Activated gamma-delta T cell (primary cell): ENCODE measurements at places on chromosomes 1 and 21.

- no peak for DNase-seq
Measured at GRCh38 chr1:112388436-112388835, 7.6 kb upstream of the CTTNBP2NL start.

DNA sequence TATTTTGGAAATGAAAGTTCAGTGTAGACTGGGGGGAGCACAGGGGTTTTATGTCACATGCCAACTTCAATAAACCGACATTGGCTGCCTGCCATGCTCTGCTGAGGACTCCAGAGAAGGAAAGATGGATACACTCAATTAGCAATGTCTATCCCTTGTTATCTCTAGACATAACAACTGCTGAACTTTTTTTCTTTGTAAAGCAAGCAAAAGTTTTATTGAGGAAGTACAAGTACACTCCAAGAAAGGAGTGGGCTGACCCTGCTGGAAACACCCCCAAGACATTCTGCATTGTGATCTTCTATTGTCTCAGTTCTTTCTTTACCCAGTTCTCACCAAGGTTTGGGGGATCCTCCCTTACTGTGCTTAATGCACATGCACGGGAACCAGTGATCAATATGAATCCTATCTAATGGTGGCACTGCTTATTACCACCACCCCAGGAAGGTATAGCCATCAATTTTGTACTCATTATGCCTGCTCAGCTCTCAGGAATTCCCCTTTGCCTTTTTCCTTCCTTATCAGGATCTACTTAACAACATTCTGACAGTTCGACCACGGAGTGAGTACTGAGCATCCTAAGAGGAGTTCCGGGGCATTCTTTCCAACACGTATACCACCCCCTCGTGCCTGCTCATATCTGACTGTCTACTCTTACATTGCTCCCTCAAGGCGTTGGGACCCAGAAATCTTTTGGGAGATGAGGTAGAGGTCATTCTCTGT lies 28.7 kb downstream of the SYNJ1 start:
- no peak for DNase-seq

- no peak for DNase-seq
Measured at GRCh38 chr1:179090522-179090921, 8.7 kb downstream of the TOR3A start.

- DNase-seq: no peak
Measured at GRCh38 chr1:41226815-41227434, 15.2 kb downstream of the SCMH1 start.

DNA sequence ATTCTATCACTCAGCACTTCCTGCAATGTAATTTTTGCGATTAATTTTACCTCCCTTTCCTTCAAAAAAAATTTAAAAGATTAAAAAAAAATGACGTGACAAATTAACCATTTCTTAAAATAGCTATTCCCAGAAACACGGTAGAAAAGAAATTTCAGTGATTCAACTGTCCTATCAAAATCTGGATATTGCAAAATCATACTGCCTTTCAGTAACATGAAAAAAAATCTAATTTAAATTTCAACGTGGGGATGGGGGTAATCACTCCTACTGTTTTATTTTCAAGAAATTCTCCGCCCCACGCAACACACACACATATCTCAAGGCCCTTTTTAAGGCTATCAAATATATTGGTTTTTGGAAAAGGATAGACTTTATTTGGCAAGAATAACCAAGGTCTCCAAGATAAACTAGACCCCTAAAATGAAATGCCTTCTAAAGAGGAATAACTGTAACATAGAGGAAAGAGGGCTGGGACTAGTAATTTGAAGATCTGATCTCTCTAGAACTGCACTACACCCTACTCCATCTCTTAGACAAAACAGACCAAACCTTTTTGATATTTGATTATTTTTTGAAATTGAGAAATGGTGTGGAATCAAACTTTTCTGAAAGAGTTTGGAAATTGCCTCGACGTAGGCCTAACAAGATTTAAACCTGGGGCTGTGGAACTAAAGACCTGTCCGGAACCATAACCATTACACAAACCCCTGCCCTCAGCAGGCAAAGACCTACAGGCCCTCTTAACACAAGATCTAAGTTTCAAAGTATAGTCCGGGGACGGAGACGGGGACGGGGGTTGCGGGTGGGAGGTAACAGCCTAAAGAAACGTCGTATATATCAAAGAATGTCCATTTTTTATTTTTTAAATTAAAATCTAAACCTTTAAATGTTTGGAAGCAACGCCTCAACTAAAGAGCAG lies 941 bp downstream of the ARNT start:
- no peak for DNase-seq

GRCh38 chr1:110643879-110644472 lies 30.8 kb downstream of the KCNA3 start:
- no peak for DNase-seq

GRCh38 chr1:151579436-151580225 lies 32.2 kb upstream of the SNX27 start:
- DNase-seq: no peak

GRCh38 chr21:36456729-36457414 lies 23.1 kb downstream of the CLDN14 start:
- DNase-seq: no peak

GRCh38 chr21:34091607-34092006 lies 18.2 kb downstream of the MRPS6 start:
- no peak for DNase-seq

DNA sequence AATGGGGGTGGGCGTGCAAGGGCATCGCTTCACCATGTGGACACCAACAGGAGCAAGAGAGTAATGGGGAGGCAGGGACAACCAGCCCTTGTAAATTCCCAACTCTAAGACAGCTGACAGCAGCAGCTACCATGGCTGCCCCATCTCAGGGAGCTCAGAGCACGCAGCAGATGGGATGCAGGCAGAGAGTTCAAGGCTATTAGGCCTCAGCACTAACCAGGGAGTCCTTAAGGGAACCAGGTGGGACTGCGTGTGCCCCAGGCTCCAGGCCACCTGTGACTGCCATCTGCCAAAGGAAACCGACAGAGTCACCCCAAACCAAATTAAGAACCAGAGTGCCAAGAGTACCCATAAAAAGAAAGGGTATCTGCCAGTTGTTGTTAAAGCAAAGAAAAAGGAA lies 33.7 kb upstream of the PRDM2 start:
- DNase-seq: no peak

DNA sequence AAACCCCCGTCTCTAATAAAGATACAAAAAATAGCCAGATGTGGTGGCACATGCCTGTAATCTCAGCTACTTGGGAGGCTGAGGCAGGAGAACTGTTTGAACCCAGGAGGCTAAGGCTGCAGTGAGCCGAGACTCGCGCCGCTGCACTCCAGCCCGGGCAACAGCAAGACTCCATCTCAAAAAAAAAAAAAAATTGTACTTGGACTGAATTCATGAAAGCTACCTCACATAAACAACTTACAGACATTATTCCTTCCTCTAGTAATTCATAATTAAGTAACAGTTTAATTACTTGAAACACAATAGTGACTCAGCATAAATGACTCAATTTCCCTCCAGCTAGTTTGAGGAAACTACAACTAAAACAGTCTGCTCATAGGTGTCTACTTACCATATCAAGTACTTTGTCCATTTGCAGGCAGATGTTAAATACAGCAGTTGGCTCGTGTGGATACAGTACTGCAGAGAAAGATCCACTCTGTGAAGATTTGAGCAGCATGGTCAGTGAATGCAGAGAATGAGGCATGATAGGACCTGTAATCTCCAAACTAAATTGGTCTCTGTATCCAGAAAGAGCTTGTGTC lies 9.4 kb downstream of the DONSON start:
- DNase-seq: no peak

GRCh38 chr1:210372931-210373627 lies 44.4 kb downstream of the HHAT start:
- DNase-seq: no peak

DNA sequence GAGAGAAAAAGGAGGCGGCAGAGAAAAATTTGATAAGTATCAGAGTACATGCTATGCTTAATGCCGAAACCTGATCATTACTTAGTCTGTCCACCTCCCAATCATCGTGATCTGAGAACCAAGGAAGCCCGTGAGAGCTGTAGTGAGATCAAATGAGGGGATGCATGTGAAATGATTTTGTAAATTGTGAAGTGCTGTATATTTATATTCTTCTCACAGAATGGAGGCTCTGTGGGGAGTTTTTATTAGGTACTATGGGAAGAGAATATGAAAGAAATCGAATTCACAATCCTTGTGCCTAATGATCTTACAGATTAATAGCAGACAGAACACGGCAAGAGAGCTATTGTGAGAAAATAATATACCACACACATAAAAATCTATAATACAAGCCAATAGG lies 115.5 kb downstream of the LYPLAL1 start:
- no peak for DNase-seq

GRCh38 chr1:204493145-204493983 lies 1.2 kb downstream of the PIK3C2B start:
- DNase-seq: no peak

GRCh38 chr1:207040181-207040533 lies 7.6 kb upstream of the C1orf116 start:
- DNase-seq: no peak

GRCh38 chr1:39410915-39411436 lies 80.5 kb upstream of the BMP8A start:
- no peak for DNase-seq

DNA sequence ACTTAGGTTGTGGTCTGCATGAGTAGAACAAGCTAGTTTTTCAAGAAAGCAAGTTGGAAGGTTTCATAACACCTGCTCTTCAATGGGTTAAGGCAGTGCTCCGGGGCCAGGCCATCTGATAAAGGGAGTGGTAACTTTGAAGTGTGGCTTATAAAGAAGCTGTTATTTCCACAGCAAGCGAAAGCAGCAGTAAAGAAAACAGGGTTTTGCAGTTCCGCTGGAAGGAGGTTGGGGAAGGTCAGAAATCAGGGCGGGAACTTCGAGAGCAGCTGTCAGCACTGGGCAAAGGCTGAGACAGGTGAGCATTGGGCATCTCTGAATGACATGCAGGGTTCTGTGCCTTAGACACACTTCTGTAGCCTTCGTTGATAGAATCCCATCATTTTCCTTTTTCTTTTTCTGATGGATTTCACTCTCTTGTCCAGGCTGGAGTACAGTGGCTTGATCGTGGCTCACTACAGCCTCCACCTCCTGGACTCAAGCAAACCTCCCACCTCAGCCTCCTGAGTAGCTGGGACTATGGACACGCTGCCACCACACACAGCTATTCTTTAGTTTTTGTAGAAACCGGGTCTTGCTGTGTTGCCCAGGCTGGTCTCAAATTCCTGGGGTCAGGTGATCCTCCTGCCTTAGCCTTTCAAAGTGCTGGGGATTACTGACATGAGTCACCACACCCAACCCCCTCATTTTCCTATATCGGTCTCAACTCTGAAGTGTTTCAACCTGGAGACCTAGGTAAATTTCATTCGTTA lies 20.5 kb downstream of the TMEM51 start:
- no peak for DNase-seq

- no peak for DNase-seq
Measured at GRCh38 chr1:66927528-66927927, 2.7 kb downstream of the MIER1 start.

GRCh38 chr1:1989789-1990188 lies 13.8 kb downstream of the CFAP74 start:
- DNase-seq: no peak

DNA sequence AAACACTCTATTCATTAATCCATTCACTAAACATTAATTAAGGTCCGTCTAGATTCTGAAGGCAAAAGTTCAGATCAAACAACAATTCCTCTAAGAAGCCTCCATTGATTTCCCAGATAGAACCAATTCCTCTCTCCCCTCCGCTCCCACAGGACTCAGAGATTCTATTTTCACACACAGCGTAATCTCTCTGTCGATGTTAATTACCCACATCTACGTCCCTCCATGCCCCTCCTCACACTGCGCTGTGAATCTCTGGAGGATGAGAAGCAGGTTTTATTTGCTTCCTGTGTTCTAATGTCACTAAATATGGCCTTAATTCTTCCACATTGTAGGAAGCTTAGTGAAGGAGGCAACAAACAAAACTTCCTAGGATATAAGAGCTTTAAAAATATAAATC lies 306.7 kb downstream of the DSCAM start:
- DNase-seq: no peak

DNA sequence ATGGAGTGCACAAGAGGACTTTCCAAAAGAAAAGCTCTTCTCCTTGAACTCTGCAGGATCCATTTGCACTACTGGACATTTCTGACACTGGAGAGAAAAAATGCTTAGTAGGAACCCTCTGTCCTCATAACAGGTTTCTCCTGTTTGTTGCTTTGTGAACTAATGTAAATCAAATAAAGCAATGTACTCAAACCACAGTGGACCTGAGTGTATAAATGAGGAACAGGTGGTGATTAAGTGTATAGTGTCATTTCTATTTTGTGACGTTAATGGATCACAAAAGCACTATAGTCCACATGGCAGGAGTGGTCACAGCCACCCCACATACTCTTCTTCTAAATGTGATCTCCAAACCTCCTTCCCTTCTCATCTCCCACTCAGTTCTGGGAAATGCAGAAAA lies 268.4 kb upstream of the DUSP10 start:
- DNase-seq: no peak

- DNase-seq: no peak
Measured at GRCh38 chr1:91308544-91308943, 96.1 kb downstream of the HFM1 start.

DNA sequence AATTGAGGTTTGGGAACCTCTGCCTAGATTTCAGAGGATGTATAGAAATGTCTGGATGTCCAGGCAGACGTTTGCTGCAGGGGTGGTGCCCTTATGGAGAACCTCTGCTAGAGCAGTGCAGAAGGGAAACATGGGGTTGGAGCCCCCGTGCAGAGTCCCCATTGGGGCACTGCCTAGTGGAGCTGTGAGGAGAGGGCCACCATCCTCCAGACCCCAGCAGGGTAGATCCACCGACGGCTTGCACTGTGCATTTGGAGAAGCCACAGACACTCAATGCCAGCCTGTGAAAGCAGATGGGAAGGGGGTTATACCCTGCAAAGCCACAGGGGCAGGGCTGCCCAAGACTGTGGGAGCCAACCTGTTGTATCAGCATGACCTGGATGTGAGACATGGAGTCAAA lies 354.6 kb downstream of the ZNF326 start:
- DNase-seq: no peak

- DNase-seq: no peak
Measured at GRCh38 chr1:226602186-226603021, 53.8 kb downstream of the STUM start.
